Muscle of leg (tissue), 16 donors: ENCODE measurements at places on chromosomes 5 and 9.
A peak's percentile ranks its signal among the peaks of the same experiment; 100 is the strongest.

DNA sequence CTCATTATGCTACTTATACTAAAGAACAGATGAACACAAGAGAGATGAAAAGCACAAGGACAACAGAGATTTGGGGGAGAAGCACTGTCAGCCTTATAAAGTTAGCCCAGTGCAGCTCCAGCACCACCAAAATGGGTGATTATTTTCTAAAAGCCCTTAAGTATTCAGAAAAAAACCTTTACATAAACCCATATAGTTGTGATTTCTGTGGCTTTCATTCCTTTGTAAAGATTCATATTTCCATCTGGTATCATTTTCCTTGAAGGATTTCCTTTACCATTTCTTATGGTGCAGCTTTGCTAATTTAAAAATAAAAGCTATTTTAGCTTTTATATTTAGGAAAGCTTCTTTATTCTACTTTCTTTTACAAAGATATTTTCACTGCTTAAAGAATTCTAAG, 311.0 kb downstream of the TMEM167A start:
- no peaks in the 10 kb centered on the region for H3K27me3 ChIP-seq
- no peak overlapping the region for H3K27ac ChIP-seq
- H3K4me1 ChIP-seq, result no peaks in the 10 kb centered on the region
- no peak for DNase-seq
- H3K36me3 ChIP-seq, result no peaks in the 10 kb centered on the region

DNA sequence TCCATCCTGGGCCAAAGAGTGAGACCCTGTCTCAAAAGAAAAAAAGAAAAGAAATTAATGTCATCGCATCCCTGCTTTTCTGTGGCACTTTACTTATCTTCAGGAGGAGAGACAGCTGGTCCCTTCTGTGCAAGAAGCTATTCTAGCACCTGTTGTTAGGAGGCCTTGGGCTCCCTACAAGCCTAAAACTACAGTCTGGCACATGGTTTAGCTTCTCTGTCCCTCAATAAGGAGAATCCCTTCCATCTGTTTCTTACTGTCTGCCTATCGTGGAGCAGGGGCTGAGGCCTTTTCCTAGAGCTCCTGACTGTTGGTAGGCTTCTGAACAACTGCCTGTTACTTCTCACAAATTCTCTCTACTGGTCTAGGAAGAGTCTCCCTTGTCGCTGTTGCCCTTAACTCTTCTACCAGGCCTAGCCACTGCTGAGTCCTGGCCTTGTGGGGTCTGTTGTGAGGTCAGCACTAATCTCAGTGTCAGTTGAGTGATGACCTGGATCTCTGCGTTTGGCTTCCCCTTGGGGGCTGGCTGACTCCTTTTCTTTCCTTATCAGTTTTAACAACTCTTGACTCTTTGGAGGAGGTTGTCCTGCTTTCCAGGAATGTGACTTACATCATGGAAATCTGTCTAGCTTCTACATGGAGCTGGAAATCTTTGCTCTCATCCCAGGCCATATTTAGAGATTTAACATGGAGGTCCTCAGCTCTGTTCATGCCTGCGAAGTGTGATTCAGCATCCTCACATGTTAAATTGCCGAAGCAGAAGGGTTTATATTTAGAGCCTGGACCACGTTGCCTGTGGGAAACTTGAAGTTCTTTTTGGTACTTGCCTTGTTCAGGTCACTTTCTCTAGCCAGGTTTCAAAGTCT, 5.7 kb upstream of the GARNL3 start:
- peaks cover 18% of the 10 kb centered on the region for H3K4me1 ChIP-seq
- no peaks in the 10 kb centered on the region for H3K27me3 ChIP-seq

DNA sequence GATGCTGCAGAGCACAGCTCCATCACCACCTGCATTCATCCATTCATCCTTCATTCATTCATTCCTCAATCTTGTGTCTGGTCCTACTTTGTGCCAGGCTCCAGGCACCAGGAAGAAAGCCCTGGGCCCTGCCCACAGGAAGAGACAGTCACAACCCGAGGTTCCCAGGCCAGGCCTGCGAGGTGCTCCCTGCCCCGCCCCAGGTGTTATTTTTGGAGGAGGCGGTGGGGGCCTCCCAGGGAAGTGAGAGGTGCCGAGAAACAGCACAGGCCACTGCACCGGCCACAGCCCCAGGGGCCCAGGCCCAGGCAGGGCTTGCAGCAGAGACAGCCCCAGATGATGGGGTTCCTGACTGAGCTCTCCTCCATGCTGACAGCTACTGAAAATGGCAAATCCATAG, 33.4 kb downstream of the VAV2 start:
- H3K36me3 ChIP-seq, result no peaks in the 10 kb centered on the region
- H3K27ac ChIP-seq, result no peak overlapping the region
- no peaks in the 10 kb centered on the region for H3K27me3 ChIP-seq

GRCh38 chr9:4886698-4887097, 94.0 kb downstream of the RCL1 start:
- H3K4me3 ChIP-seq, result no peak overlapping the region
- no peaks in the 10 kb centered on the region for H3K4me1 ChIP-seq
- no peak for DNase-seq
- H3K27ac ChIP-seq, result no peak overlapping the region
- no peaks in the 10 kb centered on the region for H3K27me3 ChIP-seq

- no peak overlapping the region for H3K4me3 ChIP-seq
- H3K4me1 ChIP-seq, result peaks cover 3% of the 10 kb centered on the region
- DNase-seq, result no peak
- no peaks in the 10 kb centered on the region for H3K36me3 ChIP-seq
Measured at GRCh38 chr5:89827359-89827758, 582.2 kb downstream of the CETN3 start.

DNA sequence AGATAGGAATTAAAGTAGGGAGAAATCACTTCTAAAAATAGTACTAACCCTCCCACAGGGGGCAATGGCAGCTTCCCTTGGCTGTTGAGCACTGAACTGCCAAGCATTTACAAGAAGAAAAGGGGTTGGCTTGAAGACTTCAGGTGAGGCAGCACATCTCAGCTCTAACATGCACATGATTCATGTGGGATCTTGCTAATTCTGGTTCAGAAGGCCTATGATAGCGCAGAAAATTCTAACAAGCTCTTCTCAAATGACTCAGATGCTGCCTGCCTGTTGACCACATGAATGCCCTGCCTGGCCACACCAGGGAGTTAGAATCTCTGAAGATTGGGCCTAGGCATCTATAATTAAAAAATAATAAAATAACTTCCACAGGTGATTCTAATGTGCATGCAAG, 22.6 kb downstream of the CD180 start:
- no peaks in the 10 kb centered on the region for H3K27me3 ChIP-seq
- no peaks in the 10 kb centered on the region for H3K4me1 ChIP-seq
- H3K27ac ChIP-seq, result no peak overlapping the region
- no peak for DNase-seq
- no peaks in the 10 kb centered on the region for H3K36me3 ChIP-seq

DNA sequence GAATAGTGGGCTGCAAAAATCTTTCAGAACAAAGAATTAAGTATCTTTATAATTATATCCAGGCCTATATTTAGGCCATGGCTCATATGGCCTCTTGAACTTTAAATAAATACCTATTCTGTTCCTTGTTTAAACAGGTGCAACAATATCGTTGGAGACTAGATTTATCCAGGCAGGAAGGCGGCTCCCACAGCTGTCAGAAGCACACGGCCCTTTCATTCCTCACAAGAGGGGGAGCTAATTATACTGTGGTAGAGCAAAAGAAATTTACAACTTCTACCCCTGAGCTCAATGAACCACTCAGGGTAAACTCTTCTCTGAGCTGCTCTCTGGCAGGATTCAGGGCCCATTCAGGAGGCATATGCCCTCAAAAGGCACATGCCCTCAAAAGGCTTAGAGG, 31.3 kb downstream of the TMEM174 start:
- H3K4me3 ChIP-seq, result no peak overlapping the region
- H3K27me3 ChIP-seq, result no peaks in the 10 kb centered on the region
- DNase-seq, result peak; percentile 56
- no peaks in the 10 kb centered on the region for H3K36me3 ChIP-seq
- peak overlapping the region; percentile 73 for H3K27ac ChIP-seq

GRCh38 chr9:94864862-94865509, 138.5 kb downstream of the AOPEP start:
- H3K27me3 ChIP-seq, result no peaks in the 10 kb centered on the region
- no peak overlapping the region for H3K4me3 ChIP-seq
- peak overlapping the region; percentile 86 for H3K27ac ChIP-seq

GRCh38 chr9:135301271-135302263, 178.0 kb upstream of the PPP1R26 start:
- H3K27ac ChIP-seq, result no peak overlapping the region
- H3K27me3 ChIP-seq, result peaks cover 49% of the 10 kb centered on the region
- H3K36me3 ChIP-seq, result no peaks in the 10 kb centered on the region
- peaks cover 4% of the 10 kb centered on the region for H3K4me1 ChIP-seq
- DNase-seq, result no peak

- no peak overlapping the region for H3K4me3 ChIP-seq
- no peak for DNase-seq
- H3K27ac ChIP-seq, result no peak overlapping the region
- no peaks in the 10 kb centered on the region for H3K36me3 ChIP-seq
- no peaks in the 10 kb centered on the region for H3K27me3 ChIP-seq
- no peaks in the 10 kb centered on the region for H3K4me1 ChIP-seq
Measured at GRCh38 chr5:122053181-122054109, 24.6 kb downstream of the LOX start.
